Retinal pigment epithelial cell (primary cell): ENCODE measurements at places on chromosomes 6 and 20.
A peak's percentile ranks its signal among the peaks of the same experiment; 100 is the strongest.

DNA sequence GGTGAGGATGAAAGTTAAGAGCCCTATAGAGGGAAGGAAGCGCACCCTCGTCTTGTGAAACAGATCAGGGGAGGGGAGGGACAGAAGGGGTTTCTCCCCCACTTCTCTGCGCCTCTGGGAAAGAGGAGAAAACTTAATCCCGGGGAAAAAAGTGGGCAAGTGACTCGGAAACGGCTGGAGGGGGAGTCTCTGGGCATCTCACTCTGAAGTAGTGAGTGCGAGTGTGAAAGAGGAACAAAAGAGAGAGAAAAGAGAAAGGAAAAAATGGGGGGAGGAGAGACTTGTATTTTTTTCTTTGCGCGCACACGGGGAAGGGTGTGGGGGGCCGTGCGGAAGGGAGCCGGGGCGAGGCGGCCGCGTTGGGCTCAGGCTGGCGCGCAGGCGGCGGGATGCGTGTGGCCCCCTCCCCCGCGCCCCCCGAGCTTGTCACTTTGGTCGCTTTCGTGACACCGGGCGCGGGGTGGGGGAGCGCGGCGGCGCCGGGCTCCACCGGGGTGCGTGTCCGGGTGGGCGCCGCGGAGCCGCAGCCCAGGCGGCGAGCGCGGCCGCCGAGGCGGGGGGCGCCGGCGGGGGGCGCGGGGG is 454 bp downstream of the L3MBTL3 start:
- no peak for DNase-seq

- DNase-seq, result no peak
Observed at GRCh38 chr6:38460186-38460585, 179.5 kb downstream of the BTBD9 start.

DNA sequence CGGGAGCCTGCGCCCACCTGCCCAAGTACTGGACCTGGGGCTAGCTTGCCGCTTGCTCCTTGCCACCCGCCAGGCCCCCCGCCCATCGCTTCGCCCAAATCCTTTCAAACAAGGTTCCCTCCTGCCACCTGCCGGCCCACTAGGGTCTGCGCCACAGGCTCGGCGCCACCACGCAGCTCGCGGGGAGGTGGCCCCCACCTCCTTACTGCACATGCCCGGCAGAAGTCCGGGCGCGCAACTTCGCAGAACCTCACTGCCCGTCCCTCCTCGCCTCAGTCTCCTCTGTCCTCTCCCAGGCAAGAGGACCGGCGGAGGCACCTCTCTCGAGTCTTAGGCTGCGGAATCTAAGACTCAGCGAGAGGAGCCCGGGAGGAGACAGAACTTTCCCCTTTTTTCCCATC is 11.2 kb downstream of the GNAS-AS1 start:
- no peak for DNase-seq

- DNase-seq, result no peak
Observed at GRCh38 chr20:57294550-57294949, 28.1 kb upstream of the BMP7 start.

DNA sequence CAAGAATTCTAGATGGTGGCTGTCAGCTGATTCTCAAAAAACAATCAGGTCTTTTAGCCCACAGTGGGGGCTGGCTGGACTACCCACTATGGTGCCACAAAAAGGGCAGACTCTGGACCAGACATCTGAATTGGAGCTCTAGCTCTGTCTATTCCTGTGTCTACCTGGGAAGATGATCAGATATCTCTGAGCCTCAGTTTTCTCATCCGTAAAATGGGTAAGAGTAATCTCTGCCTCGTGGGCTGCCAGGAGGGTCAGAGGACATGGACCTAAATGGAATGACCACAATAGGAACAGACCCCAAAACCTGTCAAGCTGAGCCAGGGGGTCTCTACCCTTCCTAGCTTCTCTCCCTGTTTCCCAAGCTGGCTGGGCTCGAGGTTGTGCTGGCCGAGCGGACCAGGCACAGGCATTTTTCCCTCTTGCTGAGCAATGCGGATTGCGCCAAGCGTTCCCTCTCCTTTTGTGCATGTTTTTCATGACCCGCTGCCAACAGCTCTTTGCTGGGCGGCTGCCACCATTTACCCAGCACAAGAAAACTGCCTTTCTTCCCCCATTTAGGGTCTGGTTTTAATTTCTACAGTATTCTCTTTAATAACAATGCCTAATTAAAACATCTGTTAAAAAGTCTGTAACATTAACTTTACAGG is 74.7 kb upstream of the MAFB start:
- DNase-seq, result no peak

GRCh38 chr6:44315516-44315915 is 2.4 kb upstream of the AARS2 start:
- no peak for DNase-seq

DNA sequence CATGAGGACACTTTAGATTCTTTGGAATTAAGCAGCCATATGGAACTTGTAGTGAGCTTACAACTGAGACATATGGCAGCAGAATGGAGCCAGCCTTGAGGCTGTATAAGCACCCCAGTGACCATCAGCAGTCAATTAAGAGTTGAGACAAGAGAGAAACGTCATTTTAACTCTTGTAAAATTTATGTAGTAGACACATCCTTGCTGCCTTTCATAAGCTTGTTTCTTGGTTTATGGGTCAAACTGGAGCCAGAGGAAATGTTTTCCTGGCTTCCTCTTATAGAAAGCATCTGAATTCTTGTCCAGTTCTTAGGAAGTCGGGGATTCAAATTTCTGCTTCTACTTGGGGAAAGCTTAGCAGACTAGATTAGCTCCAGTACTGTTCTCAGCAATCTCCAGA is 745.1 kb upstream of the MARCKS start:
- DNase-seq, result no peak

- DNase-seq, result no peak
Observed at GRCh38 chr6:108944707-108945680, 96.8 kb downstream of the ARMC2 start.

GRCh38 chr20:37445041-37445440 is 76.0 kb upstream of the NNAT start:
- DNase-seq, result no peak

GRCh38 chr6:116159782-116160524 is 34.0 kb upstream of the COL10A1 start:
- no peak for DNase-seq

- DNase-seq, result peak; percentile 51
Observed at GRCh38 chr20:45041464-45042337, 59.2 kb downstream of the KCNS1 start.

DNA sequence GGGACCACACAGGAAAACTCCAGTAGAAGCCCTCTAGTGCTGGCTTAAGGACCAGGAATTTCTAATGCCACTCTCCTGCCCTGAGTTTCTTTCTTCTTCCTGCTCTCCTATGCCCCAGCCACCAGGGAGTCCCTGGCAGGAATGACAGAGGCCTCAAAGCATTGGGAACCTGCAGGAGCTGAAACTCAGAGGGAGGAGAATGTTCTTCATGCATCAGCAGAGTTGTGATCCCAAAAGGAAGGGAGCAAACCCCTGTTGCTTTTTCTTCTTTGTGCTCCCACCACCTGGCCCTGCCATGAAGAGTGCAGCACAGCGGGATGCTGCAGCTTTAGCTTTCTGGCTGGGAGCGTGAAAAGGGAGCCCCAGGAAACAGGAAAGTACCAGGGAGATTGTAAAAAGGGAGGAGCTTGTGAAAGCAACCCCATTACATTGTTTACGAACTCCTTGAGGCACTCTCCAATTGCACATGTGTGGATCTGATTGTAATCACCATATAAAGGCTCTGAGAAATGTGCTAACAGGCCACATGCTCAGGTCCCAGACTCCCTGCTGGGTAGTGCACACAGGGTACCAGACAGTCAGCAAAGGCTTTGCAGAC is 34.7 kb upstream of the FKBP1A start:
- DNase-seq, result no peak

DNA sequence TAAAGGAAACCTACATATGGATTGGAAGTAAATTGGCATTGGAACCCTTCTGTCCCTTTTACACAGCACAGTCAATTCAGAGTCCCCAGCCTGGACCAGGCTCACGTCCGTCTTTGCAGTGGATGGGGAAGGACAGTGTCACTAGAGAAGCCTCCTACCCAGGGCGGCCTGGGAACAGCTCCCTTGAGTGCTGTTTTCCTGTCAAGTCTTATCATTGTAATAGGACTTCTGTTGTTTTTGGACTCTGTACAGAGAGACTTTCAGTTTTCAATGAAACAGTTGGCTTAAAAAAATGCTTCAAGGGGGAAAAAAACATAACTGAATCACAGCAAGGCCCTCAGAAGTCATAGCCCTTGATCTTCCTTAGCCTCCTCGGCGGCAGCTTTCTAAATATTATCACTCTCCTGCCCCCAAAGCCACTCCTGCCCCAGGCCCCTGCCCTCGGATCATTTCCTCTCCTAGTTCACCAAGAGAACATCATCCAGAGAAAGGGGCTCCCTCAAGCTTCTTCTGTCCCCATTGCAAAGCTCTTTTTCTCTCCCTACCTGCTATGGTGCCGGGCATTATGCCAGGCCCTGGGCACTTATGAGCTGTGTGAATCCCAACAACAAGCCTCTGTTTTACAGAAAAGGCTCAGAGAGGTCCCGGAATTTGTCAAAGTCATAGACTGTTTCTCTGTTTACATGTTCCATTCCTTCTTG is 37.8 kb upstream of the CNKSR3 start:
- DNase-seq, result no peak

- no peak for DNase-seq
Observed at GRCh38 chr20:19964289-19965265, 52.6 kb upstream of the NAA20 start.

DNA sequence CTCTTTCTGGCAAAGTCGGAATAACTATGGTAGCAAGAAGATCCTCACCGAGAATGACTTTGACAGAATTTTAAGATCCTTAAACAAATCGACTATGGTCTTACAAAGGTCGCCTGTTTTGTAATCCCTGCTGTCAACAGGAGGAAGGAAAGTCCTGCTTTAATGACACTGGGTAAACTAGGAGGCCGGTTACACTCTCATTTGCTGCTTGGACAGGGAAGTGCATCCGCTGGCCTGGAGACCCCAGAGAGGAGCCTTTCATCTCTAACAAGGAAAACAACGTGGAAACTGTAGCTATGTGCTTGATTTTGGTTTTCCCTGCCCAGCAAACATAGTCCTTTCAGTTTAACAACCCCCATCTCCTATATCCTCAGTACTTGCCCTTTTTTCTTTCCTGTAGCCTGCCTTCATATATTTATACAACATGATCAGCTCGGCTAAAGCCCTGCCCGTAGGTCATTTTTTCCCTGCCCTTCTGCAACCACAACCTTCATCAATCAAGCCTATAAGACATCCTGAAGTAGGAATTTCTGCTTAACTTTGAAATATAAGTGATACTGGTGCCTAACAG is 97.2 kb upstream of the RIN2 start:
- DNase-seq, result no peak

- DNase-seq, result no peak
Observed at GRCh38 chr6:168469926-168470325, 28.9 kb downstream of the SMOC2 start.

GRCh38 chr20:23959054-23959453 is 29.5 kb downstream of the GGTLC1 start:
- no peak for DNase-seq

DNA sequence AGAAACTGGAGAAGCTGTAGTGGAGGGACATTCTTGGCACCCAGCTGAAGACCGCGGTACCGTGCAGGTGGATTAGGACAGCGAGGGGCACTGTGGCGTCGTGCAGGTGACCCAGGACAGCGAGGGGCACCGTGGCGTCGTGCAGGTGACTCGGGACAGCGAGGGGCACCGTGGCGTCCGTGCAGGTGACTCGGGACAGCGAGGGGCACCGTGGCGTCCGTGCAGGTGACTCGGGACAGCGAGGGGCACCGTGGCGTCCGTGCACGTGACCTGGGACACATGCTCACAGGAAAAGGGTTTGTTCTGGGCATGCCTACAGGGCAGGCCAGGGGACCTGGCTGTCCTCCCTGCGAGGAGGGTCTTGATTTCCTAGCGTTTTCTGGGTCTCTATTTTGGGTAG is 29.2 kb upstream of the SMOC2 start:
- DNase-seq, result no peak

DNA sequence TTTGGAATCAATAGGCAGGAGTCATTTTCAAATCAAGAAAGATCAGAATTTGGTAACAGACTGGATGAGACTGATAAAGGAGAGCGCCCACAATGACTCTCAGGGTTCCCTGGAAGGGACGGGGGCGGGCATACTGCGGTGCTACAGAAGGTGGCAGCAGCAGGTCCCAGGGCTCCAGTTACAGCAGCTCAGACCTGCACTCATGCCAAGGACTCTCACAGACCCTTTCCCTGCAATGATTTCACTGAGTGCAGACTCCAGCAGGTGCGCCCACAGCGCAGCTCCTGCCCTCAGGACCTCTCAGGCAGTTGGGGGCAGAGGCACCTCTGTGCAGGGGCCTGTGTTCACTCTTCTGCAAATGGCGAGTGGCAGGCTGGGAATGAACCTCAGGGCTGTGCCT is 359.8 kb downstream of the ZFAND3 start:
- no peak for DNase-seq

DNA sequence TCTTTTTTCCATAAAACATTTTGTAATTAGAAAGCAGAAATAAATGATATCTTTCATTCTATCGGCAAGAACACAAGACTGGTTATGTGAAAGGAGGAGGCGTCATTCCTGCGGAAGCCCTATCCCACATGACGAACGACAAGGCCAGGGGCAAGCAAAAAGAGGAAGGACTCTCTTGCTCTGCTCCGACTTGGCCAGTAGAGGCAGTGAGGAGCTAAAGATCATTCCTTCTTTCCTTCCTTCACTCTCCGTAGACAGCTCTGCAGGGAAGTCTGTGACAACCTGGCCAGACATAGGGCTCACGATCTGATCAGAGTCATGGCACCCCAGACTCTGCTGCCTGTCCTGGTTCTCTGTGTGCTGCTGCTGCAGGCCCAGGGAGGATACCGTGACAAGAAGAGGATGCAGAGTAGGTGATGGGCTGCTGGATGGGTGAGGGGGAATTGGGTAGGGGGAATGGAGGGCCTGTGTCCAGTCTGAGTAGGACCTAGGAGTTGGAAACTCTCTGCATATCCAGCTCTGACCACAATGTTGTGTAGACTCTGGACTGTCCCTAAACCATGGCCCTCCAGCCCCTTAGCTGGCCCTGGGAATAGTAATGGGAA is at the start of gene WFDC10A:
Gene WFDC10A, plus strand, starts transcription at position 244 of the 605 bp plus-strand sequence. Its CDS starts 75 bp downstream, at position 319.
- peak; percentile 2 for DNase-seq

GRCh38 chr6:88982720-88983119 is 19.3 kb upstream of the RNGTT start:
- peak; percentile 18 for DNase-seq

- DNase-seq, result no peak
Observed at GRCh38 chr6:154433477-154434241, 76.8 kb downstream of the CNKSR3 start.

- DNase-seq, result no peak
Observed at GRCh38 chr20:47956268-47956995, 171.2 kb upstream of the SULF2 start.

- DNase-seq, result no peak
Observed at GRCh38 chr6:144165784-144166183, 15.5 kb downstream of the STX11 start.

GRCh38 chr20:58109918-58110635 is 118.4 kb downstream of the ANKRD60 start:
- no peak for DNase-seq
